ENCODE measurements at places on chromosomes 1 and 21.
A peak's percentile ranks its signal among the peaks of the same experiment; 100 is the strongest.

DNA sequence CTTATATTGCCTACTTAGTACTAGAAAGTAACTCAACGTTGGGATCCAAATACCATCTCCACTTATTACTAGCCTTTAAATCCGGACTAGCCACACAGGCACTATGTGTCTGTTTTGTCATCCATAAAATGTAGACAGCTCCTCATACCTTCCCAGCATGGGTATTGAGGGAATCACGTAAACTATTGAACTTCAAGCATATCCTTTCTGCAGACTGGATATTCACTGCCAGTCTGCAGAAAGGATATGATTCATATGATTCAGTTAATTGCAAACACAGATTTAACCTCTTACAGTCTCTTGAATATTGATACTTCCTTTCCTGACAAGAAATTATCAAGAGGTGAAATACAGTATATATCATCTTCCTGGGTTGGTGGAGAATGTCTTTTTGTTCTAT is 186.0 kb downstream of the LEPR start:
- no peak for DNase-seq

- DNase-seq: no peak
These were observed 197.0 kb upstream of the UBE2U start for GRCh38 chr1:64006276-64007051.

DNA sequence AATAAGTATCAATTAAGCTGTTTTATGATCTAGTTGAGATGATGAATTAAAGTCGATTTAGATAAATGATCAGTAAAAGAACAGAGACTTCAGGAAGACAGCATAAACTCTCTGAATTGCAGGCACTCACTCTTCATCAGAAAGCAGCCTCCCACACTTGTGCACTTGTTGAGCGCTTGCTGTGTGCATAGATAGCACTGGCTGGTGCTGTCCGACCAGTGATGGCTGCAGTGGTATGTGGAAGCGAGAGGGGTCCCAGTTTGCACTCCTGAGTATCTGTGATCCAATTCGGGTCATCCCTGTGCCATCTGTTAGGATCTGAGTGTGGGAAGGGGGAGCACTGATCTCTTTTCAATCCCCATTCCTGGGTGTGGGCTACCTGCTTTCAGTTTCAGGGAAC is 137.8 kb downstream of the CAMTA1 start:
- DNase-seq: no peak

GRCh38 chr1:61050541-61051442 is 31.6 kb upstream of the NFIA start:
- peak; percentile 53 for DNase-seq

DNA sequence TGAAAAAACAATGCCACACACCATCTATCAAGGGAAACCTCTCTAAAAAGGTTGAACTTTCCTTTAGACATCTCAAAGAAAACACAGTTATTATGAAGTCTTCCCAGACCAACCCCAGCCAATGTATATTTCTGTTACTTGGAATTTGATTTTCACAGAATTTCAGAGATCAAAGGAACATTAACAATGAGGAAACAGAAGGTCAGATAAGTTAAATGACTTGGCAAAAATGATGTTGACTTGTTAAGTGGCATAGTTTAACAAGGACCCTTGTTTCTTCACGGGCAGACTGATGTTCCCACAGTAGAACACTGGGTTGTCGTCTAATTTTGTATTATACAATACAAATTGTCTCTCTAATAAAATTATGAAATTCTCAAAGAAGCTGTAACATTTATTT is 29.0 kb downstream of the NME7 start:
- DNase-seq: no peak

GRCh38 chr1:198054510-198054909 is 102.3 kb upstream of the NEK7 start:
- no peak for DNase-seq

GRCh38 chr1:170156594-170156993 is 10.8 kb downstream of the NTMT2 start:
- DNase-seq: no peak

GRCh38 chr1:26858891-26859640 is 3.9 kb upstream of the SFN start:
- DNase-seq: no peak

GRCh38 chr21:45478115-45478801 is 64.0 kb downstream of the SLC19A1 start:
- DNase-seq: peak; percentile 86

DNA sequence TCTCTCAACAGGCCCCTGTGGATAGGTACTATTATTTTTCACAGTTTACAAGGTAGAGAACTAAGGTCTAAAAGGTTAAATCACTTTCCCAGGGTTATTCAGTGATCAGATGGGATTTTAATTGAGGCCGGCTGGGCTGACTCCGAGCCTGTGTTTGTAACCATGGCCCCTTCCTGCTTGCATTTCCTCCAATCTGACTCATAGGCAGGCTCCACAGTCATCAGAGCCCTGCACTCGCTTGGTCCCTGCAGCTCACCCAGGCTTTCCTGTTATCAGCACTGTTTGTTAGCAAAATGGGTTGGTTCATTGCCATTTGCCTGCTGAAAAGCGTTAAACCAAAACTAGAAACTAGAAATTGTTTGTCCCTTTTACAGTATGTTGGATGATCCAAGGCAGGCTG is 41.4 kb upstream of the LMX1A start:
- DNase-seq: no peak

GRCh38 chr1:3345792-3346191 is 108.7 kb upstream of the ARHGEF16 start:
- DNase-seq: no peak

DNA sequence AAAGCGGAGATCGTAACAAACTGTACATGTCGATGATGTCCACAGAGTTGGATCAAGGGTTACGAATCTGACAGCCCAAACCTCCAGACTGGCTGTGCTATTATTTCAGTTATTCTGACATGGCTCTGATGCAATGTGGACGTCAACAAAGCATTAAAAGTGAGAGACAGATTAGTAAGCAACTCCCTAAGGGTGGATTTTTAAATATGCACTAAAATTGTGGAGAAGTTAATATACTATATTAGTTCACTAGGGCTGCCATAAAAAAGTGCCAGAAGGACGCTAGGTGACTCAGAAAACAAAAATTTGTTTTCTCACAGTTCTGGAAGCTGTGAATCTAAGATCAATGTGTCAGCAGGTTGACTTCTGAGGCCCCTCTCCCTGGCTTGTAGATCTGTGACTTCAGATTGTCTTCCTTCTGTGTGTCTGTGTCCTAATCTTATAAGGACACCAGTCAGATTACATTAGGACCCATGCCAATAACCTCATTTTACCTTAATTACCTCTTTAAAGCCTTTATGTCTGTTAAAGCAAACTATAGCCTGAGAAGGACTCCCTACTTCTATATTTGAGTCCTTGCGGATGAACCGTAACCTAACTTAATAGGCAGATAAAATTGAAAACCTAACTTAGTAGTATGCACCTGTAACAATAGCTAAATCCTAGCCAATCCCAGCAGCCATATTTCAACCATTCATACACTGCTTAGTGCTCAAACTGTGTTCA is 66.0 kb upstream of the BACH1 start:
- no peak for DNase-seq

DNA sequence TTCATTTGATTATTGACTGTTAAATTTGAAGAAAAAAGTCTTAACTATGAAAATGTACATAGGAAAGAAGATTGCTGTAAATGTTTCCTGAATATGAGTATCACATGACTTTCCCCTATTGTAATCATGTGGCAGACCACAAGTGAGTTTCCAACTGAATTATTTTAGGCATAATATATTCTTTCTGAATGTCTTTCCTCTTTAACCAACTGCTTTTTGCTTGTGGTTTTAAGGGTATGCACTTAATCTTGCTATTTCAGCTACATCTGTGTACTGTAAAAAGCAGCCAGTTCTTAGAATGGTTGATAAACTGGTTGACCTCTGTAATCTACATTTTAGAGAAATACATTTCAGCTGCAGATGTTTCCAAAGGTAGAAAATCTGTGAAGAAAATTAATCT is 400.7 kb downstream of the NEGR1 start:
- DNase-seq: no peak

DNA sequence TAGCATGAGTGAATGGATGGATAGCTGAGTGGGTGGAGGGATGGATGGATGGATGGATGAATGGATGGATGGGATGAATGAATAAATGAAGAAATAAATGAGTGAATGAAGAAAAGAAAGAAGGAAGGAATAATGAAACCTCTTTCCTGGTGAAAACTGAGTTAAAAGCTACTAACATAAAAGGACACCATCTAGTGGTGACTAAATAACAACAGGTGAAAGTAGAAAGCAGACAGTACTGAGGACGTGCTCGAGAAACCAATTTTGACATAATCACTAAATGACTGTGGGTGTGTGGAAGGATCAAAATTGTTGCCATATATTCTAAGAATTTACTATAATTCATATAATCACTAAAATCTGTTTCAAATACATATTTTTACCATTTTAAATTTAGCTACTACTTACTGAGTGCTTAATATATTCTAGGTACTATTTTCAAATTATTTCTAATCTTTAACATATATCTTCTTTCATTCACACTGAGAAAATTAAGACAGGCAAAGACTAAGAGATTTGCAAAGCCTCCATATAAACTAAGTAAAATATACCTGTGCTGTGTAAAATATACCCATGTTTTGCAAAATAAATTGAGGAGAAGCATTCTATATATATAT is 522.9 kb downstream of the LRRIQ3 start:
- DNase-seq: no peak

DNA sequence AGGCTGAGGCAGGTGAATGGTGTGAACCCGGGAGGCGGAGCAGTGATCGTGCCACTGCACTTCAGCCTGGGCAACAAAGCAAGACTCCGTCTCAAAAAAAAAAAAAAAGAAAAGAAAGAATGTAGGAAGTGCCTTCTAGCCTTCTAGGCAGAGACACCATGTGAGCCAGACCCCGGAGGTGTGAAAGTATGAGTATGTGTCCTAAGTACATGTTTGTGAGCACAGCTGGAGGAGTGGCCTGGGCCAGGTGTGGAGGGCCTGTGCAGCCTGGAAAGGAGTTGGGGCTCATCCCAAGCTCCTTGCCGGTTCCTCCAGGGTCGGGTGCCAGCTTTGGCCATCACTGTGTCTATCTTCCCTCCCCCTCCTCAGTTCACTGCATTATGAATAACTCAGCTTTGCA is 13.0 kb downstream of the SOX13 start:
- DNase-seq: no peak

- DNase-seq: no peak
These were observed 112.1 kb downstream of the DTL start for GRCh38 chr1:212147581-212148033.

DNA sequence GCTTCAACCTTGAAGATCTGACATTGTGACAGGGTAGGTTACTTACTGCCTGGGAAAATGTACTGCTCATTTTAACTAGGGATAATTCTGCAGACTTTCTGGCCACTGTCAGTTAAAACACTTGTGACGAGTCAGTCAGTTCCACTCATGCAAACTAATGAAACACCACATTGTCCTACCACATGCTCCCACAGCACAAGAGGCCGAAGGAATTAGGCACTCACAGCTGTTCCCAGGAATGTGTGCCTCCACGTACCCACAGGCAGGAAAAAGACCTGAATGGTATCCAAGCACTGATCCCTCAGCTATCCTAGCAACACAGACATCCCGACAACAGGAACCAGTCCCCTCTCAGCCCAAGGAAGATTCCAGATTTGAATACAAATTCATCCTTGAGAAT is 12.3 kb downstream of the BCAR3 start:
- no peak for DNase-seq

DNA sequence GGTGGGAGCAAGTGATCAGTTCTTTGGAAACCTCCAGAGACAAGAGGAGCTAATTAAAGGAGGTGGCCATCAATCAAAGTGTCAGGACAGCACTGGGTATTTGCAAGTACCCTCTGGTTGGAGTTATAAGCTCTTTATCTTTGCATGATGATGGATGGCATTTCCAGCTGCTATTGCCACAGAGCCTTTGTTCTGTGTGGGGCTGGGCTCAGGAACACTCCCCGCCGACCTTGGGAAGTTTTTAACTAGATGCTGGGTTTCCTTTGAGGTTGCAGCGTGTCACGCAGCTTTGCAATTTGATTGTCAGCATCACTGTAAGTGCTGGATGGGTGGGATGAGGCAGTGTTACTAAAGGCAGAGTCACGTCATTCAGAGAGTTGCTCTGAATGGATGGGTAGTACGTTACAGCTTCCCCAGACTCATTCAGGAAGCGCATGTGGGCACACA is 68.9 kb downstream of the CNIH3 start:
- no peak for DNase-seq

DNA sequence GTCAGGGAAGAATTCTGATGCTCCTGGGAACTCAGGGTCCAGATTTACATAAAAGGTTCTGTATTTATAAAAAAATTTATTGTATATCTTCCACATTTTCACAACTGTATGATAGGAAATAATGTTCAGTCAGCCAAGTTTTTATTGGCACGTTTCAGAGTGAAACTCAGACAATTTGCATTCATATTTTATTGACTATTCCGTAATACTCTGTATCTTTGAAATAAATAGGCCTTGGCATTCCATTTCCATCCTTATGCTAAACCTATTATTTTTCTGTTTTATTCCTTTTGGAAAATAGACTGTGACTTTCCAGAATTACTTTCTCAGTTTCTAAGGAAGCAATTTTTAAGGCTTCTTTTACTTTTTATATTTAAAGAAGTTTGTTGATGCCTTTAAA is 329.0 kb downstream of the OLFM3 start:
- DNase-seq: no peak

DNA sequence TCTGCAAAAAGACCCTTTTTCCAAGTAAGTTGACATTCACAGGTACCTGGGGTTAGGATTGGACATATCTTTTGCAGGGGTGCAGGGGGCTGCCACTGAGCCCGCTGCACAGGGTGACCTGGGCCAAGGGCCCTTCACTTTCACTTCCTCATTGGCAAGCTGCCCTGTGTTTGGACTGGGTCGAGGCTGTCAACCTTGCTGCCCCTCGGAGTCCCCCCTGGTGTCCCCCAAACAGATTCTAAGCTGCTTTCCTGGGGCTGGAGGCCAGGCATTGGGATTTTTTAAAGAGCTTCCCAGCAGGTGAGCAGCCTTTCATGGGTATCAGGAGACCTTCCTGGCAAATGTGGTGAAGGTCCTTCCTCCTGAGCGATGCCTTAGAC is 7.9 kb upstream of the UMODL1 start:
- no peak for DNase-seq

- no peak for DNase-seq
These were observed 382.1 kb downstream of the BRINP3 start for GRCh38 chr1:190095596-190095995.

Data from WTC11 (cell line).